NCI-H1436 treated with DMSO at 0.1 percent for 48 hours (cell line): ENCODE measurements at places on chromosomes 12 and 14.

DNA sequence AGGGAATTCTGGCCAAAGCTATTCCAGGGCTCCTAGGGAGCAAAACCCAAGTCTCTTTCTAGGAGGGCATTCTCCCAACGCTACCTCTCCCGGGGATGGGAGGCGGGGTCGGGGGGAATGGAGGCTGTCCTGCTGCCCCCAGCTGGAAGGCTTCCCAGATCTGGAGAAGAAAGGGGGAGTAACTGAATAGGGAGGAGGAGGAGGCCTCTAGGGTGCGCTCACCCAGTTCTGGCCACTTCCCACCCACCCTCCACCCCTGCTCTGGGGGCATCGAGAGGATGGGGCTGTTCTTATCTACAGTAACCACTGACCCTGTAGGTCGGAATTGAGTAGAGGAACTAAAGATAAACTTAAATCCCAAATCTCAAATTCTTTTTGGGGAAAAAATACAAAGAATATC lies 579 bp upstream of the RNASE1 start:
- DNase-seq = no peak

GRCh38 chr12:80189241-80189640 lies 89.9 kb downstream of the OTOGL start:
- DNase-seq = no peak

GRCh38 chr14:62209287-62209899 lies 447.2 kb downstream of the SNAPC1 start:
- no peak for DNase-seq

- no peak for DNase-seq
These were observed 27.3 kb downstream of the PTPRB start for GRCh38 chr12:70609739-70610491.

DNA sequence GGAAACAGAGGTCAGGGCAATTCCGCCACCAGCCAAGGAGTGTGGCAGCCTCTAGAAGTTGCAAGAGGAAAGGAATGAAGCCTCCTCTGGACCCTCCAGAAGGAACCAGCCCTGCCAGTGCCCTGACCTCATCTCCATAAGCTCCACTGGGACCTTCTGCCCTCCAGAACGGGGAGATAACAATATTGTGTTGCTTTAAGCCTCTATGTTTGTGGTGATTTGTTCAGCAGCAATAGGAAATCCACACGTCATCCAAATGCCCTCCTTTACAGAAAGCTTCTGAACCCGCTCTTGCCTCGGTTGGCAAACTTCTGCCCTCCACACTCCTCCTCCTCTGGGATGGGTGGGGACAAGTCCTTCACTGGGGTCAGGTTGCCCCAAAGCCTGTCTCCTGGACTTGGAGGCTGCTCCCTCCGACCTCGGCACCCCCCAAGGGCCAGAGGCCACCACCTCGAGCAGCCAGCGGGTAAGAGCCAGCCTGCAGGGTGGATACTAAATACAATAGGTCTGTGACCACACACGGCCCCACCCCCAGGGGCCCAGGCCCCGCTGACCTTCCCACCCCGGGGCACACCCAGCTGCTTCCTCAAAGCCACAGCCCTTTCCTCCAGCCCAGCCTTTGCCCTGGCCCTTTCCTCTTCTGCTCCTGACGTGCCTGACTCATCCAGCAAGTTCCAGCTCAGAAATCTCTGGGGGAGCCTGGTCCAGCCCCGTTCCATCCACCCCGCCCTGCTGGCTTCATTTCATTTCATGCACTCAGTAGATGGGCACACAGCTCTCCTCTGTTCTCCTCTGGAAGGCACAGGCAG lies 58.7 kb upstream of the NCOR2 start:
- no peak for DNase-seq

DNA sequence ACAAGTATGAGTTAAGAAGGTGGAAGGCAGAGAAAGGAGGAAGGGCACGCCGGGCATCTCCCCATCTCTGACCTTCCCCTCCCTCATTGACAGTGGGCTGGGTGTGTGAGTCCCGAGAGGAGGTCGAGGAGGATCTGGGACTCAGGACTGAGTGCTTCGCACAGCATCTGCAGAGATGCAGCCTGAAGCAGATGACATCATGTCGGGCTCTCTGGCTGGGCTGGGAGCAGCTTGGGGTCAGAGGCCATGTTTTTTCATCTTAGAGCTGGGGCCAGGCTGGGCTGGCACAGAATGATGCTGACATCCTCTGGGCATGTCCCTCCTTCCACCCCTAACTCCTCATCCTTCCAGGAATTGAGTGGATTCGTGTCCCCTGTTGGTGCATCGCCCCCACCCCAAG lies 43.5 kb downstream of the CMKLR1 start:
- no peak for DNase-seq

GRCh38 chr12:55385891-55386290 lies 14.4 kb upstream of the OR6C65 start:
- DNase-seq = no peak

DNA sequence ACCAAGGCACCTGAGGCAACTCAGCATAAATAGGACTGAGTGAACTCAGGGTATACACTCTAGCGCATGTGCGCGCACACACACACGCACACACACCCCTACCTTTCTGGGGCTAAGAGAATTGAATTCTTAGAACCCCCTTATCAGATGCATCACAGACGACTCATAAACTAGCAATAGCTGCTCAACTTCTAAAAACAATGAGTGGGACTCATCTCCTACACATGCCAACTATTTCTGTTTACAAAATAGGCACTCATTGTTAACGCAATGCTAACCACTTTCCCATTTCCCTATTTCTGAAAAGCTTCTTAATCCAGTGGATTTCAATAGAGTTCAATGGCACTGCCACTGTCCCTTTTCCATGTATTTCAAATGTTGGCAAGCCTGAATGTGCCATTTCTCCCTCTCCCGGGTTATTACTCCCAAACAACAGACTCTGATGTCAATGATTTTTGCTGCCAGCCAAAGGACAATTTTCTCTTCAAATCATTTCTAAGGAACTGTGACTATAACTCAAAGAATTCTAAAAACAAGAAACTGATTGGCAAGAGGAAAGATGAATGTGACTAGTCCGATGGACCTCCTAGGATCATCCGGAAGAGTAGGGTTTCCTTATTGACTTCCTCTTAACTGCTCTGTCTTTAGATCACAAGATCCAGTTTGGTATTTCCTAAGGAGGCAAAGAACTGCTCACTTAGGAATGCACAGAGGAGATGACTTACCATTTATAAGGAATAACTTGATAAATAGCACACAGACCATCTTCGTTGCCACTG lies 48.8 kb downstream of the SLC38A1 start:
- no peak for DNase-seq

GRCh38 chr14:99829450-99829849 lies 36.2 kb downstream of the EML1 start:
- DNase-seq = no peak

DNA sequence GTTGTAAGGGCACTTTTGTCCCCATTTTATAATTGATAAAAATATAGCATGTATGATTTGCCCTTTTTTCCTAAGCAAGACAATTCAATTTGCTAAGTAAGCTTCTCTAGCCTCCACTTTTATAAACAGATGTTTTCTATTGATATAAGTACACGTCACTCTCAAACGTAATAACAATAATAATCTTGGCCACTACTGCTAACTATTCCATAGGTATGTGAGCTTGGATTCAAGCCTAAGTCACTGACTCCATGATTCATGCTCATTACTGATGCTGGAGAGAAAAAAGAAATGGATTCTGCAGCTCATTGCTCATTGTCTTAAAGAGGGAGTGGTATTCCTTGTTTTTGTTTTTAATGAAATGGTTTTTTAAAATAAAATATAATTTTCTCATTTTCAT lies 661.0 kb downstream of the GALC start:
- no peak for DNase-seq

DNA sequence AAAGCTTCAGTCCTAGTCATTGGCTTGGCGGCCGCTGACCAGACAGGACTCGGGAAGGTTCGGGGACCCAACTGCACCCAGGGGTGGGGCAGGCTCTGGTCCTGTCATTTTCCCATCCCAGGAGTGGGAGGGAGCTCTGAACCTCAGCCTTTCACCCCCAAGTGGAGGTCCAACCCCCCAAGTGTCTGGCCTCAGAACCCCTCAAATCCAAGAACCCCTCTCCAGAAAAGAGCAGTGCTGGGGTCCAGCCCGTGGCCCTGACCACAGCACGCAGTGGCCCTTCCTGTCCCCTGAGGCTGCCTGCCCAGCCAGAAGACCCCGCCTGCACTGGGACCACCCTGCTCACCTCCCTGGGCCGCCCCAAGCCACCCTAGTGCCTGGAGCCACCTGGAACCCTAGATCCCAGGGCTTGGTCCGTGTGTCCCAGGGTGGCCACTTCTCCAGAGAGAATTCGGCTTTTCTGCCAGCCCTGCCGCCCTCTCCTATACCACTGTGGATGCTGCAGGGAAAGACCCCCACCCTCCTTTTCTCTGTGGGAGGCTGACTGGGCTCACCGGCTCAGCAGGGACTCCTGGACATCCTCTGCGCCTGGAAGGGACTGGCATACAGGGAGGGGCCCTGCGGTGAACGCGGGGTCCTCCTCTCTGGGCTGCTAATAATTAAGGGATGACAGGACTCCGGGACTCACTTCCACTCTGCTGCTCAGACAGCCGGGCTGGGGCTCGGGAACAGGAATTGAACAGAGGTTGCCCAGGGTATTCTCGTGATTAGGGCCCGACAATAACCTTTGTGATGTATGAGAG lies 326.9 kb upstream of the SFSWAP start:
- DNase-seq = no peak

DNA sequence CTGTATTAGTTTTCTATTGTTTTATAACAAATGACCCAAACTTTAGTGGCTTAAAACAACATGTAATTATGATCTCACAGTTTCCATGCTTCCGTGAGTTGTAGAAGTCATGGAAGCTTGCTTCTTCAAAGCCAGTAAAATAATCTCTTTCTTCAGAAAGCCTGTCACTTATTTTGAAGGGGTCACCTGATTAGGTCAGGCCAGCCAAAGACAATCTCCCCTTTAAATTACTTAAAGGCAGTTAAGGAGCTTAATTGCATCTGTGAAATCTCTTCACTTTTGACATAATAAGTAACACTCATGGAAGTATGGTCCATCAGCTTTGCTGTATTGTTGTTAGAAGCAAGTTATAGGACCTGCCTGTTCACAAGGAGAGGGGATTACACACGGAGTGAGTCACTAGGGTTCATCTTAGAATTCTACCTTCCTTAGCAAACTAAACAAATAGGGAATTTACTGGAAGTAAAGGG lies 89.8 kb downstream of the FAR2 start:
- no peak for DNase-seq

GRCh38 chr14:95326987-95327386 lies 7.3 kb upstream of the CLMN start:
- DNase-seq = no peak

GRCh38 chr12:94671917-94672316 lies 21.6 kb upstream of the TMCC3 start:
- DNase-seq = no peak

DNA sequence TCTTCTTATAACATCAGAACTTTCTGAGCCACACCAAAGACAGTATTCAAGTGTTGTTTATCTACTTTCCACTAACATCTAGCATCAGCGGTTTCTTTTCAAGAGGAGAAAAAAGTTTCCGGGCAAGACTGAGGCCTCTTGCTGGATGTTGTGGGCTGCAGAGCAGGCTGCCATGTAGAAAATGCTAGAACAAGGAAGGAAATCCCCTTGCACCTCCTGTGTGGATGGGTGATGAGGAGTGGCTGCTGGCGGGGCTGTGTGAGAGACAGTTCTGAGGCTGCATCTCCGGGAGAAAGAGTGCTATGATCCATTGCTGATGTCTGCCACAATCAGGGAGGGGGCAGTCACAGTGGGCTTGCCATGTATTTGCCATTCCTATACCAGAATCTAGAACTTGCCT lies 37.8 kb upstream of the PPP1CC start:
- no peak for DNase-seq

GRCh38 chr12:65826353-65827171 lies 2.3 kb downstream of the HMGA2 start:
- DNase-seq = no peak

- no peak for DNase-seq
These were observed 685.9 kb downstream of the DIO2 start for GRCh38 chr14:79525416-79525815.

DNA sequence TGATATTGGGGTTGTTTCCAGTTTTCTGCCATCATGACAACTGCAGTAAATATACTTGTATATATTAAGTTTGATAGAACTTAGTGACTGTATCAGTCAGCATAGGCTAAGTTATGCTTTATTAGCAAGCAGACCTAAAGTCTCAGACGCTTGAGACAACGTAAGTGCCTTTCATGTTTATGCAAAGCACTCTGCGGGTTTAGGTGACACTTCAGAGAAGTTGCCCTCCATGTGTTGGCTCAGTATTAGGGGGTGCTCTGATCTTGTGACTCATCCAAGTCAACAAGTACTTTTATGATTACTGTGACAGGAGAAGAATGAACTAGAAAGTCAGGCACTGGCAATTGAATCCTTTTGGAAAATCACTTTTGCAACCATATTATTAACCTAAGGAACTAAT lies 13.3 kb upstream of the OTOGL start:
- no peak for DNase-seq

DNA sequence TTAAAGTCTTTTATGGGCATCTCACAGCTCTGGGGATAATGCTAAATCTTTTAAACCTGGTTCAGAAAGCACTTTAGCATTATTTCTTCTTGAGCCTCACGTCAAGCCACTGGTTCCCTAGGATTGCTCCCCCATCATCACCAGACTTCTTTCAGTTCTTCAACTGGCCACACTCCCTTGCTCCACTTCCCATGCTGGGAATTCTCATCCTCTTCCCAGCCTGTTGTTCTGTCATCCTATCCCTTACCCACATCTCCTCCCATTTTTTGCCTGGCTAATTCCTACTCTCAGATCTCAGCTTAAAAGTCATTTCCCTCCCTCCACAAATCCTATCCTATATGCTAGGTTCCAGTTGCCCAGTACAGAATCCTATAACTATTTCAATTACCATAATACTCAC lies 14.4 kb downstream of the FERMT2 start:
- DNase-seq = no peak

DNA sequence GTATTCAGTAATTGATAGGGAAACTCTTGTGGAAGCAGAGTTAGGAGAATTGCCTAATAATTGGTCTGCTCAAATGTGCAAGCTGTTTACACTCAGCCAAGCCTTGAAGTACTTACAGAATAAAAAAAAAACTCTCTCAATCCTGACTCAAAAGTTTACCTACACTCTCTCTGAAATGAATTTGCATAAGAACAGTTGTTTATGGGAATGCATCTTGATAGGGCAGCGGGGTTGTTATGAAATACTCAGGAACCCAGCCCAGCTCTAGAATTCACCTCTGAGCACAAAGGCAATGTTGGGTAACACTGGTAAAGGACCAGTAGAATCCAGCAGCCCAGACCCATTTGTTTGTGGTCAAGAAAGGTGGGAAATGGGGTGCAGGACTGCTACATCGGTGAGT lies 267.0 kb downstream of the CPNE8 start:
- no peak for DNase-seq

DNA sequence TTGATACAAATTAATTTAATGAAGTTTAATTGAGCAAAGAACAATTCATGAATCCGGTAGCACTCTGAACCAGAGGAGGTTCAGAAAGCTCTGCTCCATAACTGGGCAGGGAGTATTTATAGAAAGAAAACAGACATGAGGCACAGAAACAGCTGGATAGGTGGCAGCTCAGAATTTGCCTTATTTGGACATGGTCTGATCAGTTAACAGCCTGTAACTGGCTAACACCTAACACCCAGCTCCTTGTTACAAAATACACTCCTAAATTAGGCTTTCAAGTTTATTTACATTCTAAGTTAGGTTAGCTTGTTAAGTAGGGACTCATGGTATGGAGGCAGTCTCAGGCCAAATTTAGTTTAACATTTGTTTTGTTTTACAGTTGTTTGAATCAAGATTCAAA lies 67.8 kb upstream of the TMCC3 start:
- DNase-seq = no peak

- no peak for DNase-seq
These were observed 3.2 kb downstream of the MGST1 start for GRCh38 chr12:16350682-16351081.

- DNase-seq = no peak
These were observed 81.6 kb downstream of the LLPH start for GRCh38 chr12:66048835-66049537.
